ENCODE measurements at places on chromosomes 16 and 17. TPM values are rescaled to one million over a fixed set of nuclear protein-coding genes. Genes with fewer than 3 reads are reported as not detected.

The TMEM235 gene
- not detected for total RNA-seq

The SKAP1 gene
- not detected for total RNA-seq

The TMEM88 gene
- 0.23 TPM for total RNA-seq

The TNFRSF13B gene
- not detected for total RNA-seq

The IFI35 gene
- total RNA-seq = 16.0 TPM

The CTF1 gene
- 0.57 TPM for total RNA-seq

The WSCD1 gene
- not detected for total RNA-seq

The CDR2L gene
- total RNA-seq = 20.4 TPM

The GSG1L gene
- not detected for total RNA-seq

The KRT9 gene
- 0.23 TPM for total RNA-seq

The PYY gene
- total RNA-seq = not detected

The GNAO1 gene
- not detected for total RNA-seq

The GIT1 gene
- total RNA-seq = 43.4 TPM

The PLXDC1 gene
- total RNA-seq = not detected

The SMIM36 gene
- not detected for total RNA-seq

The HS3ST2 gene
- total RNA-seq = 2.3 TPM

The CCDC200 gene
- total RNA-seq = not detected

The AMFR gene
- total RNA-seq = 97.8 TPM

The RHBDL1 gene
- 9.8 TPM for total RNA-seq

The C17orf67 gene
- total RNA-seq = 0.55 TPM

The HIGD1B gene
- not detected for total RNA-seq

The CORO1A gene
- total RNA-seq = 10.9 TPM

The SPATA22 gene
- not detected for total RNA-seq

The CCDC40 gene
- 0.57 TPM for total RNA-seq

The IRX5 gene
- 7.7 TPM for total RNA-seq

The MT3 gene
- total RNA-seq = not detected

The CA4 gene
- not detected for total RNA-seq

The BAIAP3 gene
- under 0.01 TPM for total RNA-seq

The MFSD6L gene
- not detected for total RNA-seq

Measured in hair follicular keratinocyte (primary cell).